ENCODE measurements at places on chromosomes 11 and 22. TPM values are rescaled to one million over a fixed set of nuclear protein-coding genes. Genes with fewer than 3 reads are reported as not detected.

Gene TRIM44
- total RNA-seq: 22.6 TPM

Gene RBM4
- 79.5 TPM for total RNA-seq

Gene KCNQ1OT1
- 0.21 TPM for total RNA-seq

Gene TENM4
- 27.2 TPM for total RNA-seq

Gene POU2AF2
- not detected for total RNA-seq

Data from tracheal epithelial cell (primary cell).